ENCODE measurements at places on chromosomes 6 and 20.

DNA sequence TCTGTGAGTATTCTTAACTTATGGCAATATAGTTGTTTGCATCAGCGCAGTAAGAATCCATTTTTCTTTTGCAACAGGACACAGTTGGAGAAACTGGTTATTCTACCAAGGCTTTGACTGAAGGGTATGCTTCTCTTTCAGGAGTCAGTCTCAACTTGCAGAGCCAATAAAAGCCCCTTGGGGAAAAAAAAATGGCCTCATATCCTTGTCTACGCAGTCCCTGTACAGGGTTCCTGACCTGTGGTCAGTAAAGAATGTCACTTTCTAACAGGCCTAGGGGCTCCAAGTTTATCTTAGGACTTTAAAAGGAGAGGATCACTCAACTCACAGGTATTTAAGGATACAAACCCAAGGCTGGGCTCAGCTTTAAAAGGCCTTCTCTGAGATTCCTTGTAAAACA is 6.9 kb upstream of the RNGTT start:
- DNase-seq = no peak

DNA sequence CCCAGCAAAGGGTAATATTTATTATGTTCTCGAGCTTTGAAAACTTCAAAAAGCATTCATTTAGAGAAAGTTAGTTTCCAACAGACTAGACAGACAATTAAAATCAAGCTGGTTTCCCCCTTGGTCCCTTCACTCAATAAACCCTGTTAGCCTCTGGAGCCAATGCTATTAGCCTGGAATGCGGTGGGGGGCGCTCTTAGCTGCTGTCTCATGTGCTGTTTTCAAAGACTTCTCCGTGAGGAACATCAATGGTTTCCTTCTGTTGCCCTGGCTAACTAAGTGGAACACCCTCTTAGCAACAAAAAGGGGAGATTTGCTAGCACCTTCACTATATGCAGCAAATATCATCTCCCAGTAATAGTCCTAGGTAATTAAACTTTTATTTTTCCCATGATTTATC is 86.4 kb downstream of the LY86 start:
- DNase-seq = no peak

DNA sequence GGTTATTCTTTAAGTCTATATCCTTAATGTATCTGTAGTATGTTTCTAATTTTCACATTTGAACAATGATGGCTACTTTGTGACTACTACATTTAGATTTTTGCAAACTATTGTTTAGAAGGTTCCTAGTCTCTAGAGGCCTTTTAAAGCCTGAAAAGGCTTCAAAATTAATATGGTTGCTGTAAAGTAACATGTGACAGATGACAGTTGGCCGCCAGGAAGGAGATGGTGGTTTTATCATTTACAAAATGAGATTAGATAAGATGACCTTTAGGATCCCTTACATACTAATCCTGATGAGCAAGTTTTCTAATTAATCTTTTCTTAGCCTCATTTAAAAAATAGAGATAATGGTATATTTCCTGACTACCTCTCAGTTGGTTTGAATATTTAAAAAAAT is 18.8 kb downstream of the SCAF8 start:
- DNase-seq = no peak

DNA sequence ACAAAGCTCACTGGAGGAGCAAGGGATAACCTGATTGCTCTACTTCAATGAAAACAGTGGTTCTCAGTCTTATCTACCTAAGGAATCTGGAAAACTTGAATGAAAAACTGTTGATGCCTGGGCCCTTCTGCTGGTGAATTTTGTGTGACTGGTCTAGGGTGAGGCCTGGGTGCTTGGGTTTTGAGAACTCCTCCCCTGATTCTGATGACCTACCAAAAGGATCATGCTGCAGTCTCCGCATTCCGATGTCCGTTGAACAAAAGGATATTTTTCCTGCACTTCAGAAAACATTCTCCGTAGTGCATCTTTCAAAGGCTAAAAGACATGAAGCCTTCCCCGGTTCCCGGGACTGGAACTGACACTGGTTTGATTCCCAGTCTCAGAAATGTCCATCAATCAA is 157.9 kb downstream of the SYNDIG1 start:
- no peak for DNase-seq

- no peak for DNase-seq
These were observed 231.4 kb downstream of the GJA1 start for GRCh38 chr6:121666814-121667213.

DNA sequence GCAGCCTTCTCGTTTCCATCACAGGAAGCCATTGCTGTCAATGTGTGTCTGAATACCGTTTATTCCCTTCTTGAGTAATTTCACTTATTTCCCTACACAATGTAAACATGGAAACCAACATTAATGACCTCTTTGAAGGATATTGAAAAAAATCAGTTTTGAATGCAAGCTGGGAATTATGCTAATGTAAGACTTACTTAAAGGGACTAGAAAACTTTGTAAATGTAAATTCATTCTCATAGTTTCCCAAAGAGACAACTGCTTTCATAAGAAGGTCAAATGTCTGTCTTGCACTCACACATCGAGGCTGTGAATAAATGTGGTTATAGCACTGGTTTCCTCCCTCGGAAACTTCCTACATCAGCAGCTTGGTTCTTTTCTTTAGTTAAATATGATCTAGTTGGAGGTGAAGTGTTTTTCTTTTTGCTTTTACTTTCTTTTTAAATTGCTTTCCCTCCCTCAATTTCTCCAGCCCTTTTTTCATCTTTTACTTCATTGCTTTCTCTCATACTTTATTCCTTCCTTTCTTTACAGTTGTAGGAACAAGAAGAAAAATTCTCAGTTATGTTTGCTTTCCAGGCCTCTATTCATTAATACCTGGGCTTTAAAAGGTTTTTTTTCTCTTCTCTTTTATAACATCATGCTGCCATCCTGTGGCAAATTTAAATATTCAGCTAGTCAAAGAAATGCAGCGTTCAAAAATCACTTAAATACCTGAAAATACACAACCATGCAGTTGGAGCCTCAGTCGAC is 108.3 kb downstream of the TNFAIP3 start:
- DNase-seq = no peak

DNA sequence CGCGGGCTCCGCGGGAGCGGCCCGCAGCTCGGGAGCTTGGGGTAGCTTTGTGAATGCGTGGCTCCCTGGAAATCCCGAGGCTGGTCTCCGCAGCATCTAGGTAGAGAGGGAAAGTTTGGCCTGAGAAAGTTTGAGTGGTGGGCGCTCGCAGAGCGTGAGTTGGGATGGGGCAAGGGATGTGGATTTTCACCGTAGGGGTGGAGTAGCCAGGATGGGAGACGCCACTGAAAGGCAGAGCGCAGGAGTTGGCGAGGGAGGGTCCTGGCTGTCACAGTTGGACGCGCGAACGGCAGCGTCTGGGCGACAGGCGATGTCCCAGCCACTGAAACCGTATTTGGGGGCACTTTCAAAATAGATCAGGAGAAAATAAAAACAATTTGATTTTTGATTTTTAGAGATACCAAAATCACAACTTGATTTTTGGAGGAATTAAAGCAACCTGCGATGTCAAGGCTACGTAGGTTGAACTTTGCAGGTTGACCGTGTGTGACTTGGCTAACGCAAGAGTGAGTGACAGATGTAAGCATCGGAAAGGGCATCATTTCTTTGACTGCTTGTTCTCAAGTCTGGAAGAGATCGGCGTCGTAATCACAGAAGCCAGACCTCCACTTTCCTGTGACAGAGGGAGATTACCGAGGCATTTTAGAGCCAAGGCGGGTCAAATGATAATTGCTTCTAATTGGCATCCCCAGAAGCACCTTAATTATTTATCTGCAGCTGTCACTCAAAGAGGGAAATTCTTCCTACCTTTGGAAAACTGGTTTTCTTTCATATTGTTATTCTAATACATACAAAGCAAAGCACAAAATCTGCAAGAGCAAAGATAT is 646 bp downstream of the HEY2 start:
- no peak for DNase-seq

- no peak for DNase-seq
These were observed 40.1 kb downstream of the FAM120B start for GRCh38 chr6:170346649-170347048.

- no peak for DNase-seq
These were observed 62.6 kb upstream of the SIRPA start for GRCh38 chr20:1832634-1833033.
